ENCODE measurements at places on chromosomes 16 and 17.

GRCh38 chr17:47225436-47225858, 16.3 kb downstream of the MYL4 start:
- peak; percentile 90 for DNase-seq

DNA sequence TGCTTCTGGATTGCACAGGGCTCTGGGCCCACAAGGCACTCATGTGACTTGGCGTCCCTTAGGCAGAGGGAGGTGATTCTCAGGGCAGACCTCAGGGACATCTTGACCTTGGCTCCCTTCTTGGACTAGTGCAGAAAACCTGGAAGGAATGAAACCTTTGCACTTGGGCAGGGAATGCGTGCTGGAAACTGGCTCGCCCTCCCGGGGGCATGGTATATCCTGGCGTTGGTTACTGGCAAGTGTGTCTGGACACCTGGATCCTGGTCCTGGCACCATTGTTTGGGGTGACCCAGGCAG, 63.5 kb upstream of the LGALS9 start:
- no peak for DNase-seq

- DNase-seq, result no peak
These were observed 37.7 kb downstream of the XYLT1 start for GRCh38 chr16:17432901-17433576.

- no peak for DNase-seq
These were observed 29.5 kb downstream of the MAP2K6 start for GRCh38 chr17:69444023-69444422.

DNA sequence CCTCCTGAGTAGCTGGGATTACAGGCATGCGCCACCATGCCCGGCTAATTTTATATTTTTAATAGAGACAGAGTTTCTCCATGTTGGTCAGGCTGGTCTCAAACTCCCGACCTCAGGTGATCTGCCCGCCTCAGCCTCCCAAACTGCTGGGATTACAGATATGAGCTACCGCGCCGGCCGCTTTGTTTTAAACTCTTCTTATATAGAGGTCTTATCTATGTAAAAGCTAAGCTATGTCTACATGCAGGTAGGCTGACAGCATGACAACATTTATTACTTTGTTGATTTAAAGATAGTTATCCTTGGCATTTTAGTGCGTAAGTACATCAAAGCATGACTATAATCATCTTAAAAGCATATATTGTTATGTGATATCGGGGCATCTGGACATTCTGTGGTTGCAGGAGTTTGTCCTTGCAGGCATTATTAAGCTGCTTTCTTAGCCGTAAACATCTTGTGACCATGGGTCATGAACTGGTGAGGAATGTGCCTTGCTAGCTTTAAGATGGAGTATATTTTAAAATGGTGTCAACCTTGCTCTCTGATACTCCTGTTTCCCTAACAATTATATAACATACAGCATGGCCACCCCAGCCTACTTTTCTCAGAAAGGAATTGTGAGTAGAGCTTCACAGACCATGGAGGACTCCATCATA, 45.8 kb upstream of the TAOK1 start:
- no peak for DNase-seq

GRCh38 chr17:1999557-2000251, 25.4 kb downstream of the RTN4RL1 start:
- DNase-seq, result no peak

- DNase-seq, result no peak
These were observed 60.3 kb downstream of the GSG1L start for GRCh38 chr16:28003021-28003865.

DNA sequence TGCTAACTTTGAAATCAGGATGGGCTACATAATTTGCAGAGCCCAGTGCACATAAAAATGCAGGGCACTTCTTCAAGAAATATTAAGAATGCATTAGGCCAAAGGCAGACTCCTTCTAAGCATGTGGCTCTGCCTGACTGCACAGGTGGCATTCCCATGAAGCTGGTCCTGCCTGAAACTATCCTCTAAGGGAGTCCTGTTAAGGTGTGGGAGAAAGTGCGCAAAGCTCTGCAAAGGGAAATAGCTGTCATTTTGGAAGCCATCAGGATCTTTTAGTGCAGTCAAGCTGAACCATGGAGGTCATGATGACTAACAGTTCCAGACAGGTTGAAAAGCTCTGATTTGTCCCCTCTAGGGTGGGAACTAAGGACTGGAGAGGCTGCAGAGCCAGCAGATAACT, 41.9 kb upstream of the CRHR1 start:
- DNase-seq, result no peak

GRCh38 chr16:9706217-9706836, 475.9 kb downstream of the GRIN2A start:
- no peak for DNase-seq

GRCh38 chr16:88872650-88873331, 6.3 kb upstream of the PABPN1L start:
- no peak for DNase-seq

- DNase-seq, result peak; percentile 38
These were observed 2.1 kb downstream of the METTL22 start for GRCh38 chr16:8623634-8624033.

GRCh38 chr17:69597898-69598692, 183.6 kb downstream of the MAP2K6 start:
- peak; percentile 40 for DNase-seq

DNA sequence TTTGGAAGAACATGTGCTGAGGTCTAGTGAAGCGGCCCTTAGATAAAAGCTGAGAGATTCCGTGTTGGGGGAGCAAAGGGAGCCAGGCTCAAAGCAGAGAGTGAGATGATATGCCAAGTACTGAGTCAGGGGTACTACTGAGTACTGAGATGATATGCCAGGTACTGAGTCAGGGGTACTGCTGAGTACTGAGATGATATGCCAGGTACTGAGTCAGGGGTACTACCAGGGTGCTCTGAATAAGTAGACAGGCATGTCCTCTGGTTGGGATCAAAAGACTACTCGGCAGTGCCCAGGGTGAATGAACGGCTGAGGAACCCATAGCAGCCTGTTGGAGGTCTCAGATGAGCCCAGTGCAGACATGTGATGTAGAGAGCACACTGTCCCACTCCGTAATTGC, 239.0 kb downstream of the SOX9 start:
- DNase-seq, result no peak

DNA sequence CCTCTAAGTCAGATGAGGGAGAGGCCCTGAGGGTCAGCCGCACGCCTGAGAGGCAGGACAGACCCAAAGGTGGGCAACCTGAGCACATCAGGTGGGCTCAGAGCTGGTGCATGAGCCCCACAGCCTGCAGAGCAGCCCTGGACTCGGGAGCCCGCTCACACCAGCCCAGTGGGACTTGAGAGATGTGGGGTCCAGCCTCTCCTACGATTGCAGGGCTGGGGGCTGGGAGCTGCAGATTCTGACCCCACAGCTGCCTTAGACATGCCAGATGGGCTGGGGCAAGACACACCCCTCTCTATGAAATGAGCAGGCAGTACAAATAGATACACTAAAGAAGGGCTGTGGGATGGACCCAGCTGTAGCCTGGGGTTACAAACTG, 77.1 kb upstream of the RBL2 start:
- DNase-seq, result no peak

GRCh38 chr16:50294955-50295354, 28.6 kb downstream of the ADCY7 start:
- no peak for DNase-seq

GRCh38 chr17:64615028-64615677, 47.0 kb downstream of the SMURF2 start:
- DNase-seq, result no peak

DNA sequence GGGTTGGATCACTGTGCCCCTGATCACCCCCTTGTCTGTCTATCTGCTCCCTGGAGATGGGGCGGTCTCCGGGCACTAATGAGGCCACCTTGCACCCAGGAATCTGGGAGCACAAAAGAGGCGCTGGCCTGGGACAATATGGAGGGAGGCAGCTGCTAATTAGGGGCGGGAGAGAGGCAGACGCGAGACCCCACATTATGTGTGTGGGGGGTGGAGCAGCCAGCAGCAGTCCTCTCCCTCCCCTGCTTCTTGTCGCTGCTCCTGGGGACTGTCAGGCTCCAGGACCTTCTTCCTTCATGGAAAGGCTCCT, 324 bp upstream of the HCRT start:
- no peak for DNase-seq
